ENCODE measurements at places on chromosomes 16 and 17.

DNA sequence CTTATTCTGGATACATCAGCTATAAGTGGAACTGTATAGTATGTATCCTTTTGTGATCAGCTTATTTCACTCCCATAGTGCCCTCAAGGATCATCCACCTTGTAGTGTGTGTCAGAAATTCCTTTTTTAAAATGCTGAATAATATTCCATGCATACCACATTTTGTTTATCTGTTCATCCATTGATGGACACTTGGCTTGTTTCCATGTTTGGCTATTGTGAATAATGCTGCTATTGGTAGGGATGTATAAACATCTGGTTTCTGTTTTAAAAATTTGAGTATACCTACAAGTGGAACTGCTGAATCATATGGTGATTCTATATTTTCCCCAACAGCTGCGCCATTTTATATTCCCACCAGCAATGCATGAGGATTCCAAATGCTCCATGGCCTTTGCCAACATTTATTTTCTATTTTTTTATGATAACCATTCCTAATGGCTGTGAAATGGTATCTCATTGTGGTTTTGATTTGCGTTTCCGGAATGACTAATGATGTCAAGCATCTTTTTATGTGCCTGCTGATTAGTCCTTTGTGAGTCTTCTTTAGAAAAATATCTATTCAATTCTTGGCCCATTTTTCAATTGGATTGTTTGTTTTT, 11.6 kb downstream of the RCVRN start:
- no peak for DNase-seq

DNA sequence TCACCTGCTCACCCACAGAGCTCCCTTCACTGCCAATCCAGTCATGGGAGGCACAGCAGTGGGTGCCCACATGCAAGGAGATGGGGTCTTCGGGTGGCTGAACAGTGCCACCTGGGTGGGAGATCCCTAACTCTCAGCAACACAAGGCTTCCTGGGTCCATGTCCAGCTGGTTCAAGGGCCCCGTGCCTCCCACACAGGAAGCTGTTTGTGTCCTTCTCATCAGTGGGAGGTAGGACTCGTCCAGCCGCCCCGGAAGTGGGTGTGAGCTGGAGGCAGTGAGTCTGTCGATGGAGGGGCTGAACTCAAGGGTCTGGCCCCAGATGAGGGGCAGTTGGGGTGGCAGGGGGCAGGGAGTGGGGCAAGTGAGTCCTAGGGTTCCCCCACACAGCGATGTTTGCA, 1.6 kb downstream of the FBXL16 start:
- no peak for DNase-seq

DNA sequence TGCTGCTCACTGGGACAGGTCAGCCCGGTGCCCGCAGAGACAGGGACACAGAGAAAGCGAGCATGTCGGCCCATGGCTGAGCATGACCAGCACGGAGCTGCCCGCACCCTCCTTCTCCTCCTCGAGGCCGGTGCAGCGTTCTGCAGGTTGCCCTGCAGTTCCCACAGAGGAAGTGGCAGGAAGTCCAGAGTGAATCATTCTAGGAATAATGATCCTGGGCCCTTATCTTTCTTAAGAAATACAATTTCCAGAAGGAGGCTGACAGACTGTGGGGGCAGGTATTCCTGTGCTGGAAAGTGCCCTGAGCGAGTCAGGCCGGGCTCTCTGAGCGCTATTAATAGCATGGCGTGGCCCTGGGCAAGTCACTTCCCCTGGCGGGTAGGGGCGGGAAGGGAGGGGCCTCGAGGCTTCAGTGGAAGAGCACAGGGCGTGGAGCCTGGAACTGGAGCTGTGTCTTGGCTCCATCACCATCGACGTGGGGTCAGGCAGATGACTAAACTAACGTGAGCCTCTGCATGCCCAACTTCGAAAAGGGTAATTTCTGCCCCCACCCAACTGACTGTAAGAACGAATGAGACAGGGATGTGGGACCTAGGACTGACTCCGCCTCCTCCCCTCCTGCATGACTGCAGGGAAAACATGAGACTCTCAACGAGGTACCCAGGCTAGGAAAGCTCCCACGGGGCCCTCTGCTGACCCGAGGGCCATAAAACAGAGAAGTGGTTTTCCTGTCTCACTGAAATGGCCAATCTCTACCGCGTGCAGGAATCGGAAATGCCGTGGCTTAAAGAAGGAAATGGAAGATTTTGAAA, 9.8 kb downstream of the TMEM204 start:
- no peak for DNase-seq

GRCh38 chr16:28882551-28883160, 4.4 kb downstream of the ATP2A1 start:
- DNase-seq = no peak

GRCh38 chr16:49574826-49575225, 201.2 kb downstream of the C16orf78 start:
- no peak for DNase-seq
